GM18507 (cell line): ENCODE measurements at places on chromosomes 5 and 9.

DNA sequence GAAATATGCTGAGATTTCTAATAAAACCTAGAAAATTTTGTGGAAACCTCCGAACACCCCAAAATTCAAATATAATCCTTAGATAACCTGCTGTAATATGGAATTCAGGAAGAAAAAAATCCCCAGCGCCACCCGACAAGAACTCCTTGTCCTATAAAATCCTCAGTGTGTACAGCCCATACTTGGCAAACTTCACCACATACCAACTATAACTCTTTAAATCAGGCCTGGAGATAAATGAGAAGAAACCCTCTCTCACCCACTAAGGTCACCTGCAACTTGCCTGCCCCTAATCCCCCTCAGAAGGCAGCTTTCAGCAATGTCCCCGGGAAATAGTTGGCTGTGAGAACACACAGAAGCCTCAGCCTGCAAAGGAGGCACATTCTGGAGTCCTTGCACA lies 90.5 kb downstream of the SH3TC2 start:
- no peak for DNase-seq

GRCh38 chr5:352639-353611 lies 31.4 kb downstream of the AHRR start:
- DNase-seq: no peak

DNA sequence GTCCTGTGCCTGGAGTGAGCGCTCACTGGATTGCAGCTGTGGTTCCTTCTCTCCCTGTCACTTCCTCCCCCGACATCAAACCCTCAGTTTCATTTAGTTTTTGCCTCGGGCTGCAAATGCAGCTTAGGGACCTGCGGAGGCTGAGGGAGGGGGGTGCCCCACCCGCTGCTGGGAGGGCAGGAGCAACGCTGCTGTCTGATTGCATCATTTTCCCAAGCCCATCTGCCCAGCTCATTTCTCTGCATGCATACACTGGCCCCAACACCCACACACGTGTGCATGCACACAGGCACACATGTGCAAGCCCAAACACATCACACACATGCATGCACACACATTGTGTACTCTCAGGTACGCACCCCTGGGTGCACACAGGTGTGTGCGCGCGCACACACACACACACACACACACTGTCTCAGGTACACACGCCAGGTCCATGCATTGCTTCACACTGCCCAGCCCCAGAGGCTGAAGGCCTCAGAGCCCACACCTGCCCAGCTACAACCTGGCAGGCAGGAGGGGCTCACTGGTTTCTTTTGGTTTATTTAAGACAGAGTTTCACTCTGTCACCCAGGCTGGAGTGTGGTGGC lies 3.4 kb downstream of the ASS1 start:
- DNase-seq: no peak

GRCh38 chr9:129610213-129610472 lies 10.8 kb downstream of the C9orf50 start:
- no peak for DNase-seq

DNA sequence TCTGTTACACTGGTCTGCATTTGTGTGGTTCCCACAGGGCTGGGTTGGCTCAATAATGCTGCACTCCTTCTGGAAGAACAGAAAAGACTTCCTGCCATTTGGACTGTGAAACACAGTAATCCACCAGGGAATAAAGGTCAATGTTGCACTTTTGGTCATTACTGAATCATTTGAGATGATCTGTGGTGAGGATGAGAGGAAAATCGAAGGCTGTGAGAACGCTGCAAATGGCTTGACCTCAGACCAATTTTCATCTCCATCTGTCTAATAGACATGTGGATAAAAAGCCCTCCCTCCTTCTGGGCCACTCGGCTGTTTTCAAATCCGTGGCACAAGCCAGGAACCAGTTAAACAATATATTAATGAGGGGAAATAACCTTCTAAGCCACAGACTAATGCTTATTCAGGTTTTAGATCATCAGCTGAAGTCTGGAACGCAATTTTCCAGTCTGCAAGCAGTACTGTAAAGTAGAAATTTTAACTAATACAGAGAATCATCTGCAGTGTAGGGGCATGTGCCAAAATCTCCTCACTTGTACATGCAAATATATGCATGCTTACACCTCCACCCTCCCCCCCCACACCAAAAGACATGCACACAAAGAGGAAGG lies 20.2 kb downstream of the TLE1 start:
- DNase-seq: no peak

GRCh38 chr9:94181408-94182181 lies 77.5 kb upstream of the ZNF169 start:
- DNase-seq: no peak

DNA sequence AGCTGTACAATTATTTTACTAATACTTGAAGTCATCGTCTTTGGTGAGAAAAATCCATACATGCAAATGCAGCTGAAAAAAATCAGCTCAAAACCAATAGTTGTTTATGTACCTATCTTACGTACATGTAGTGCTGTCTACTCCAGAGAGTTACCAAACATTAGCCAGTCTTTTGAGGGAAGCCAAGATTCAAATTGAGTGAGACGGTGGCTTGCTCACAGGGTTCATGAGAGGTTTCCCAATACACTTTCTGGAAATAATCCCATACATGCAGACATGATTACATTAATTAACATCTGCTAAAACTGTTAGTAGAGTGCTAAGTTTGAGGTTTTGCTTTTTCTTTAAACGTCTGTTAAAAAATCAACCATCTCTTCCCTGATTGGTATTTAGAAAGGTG lies 2.3 kb downstream of the C9orf72 start:
- no peak for DNase-seq

DNA sequence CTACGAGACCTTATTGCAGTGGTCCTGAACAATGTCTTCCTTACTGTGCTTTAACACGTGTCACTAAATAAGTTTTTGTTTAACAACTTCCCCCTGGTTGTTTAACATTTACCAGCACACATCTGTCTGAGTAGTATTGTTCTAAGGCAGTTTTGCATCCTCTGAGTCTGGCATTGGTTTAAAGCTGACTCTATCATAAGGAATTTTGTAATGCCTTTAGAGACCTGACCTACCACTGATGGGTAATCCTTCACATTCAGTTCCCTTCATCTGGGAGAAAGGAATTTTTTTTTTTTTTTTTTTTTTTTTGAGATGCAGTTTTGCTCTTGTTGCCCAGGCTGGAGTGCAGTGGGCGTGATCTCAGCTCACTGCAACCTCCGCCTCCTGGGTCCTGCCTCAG lies 20.0 kb upstream of the PCAT7 start:
- DNase-seq: no peak

- DNase-seq: no peak
Observed at GRCh38 chr9:136352682-136353081, 10.9 kb downstream of the DNLZ start.

DNA sequence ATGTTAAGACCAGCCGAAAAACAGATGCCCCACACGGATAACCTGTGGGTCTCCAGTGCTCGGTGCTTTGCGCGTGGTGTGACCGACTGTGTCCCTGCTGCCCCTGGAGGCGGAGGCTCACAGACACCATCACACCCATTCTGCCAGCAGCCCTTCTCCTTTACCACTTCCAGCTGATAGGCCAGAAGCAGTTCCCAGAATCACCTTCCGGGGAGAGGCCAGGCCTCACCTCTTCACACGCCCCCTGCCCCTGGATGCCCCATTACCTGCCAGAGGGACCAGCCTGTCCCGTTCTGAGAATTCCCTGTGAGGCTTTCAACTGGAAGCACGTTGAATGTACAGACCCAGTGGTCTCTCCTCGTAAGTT lies 21.6 kb upstream of the LRRC14B start:
- no peak for DNase-seq

GRCh38 chr5:155460501-155460931 lies 447.0 kb downstream of the KIF4B start:
- no peak for DNase-seq

- no peak for DNase-seq
Observed at GRCh38 chr9:110389148-110389750, 51.6 kb upstream of the TXNDC8 start.

- DNase-seq: no peak
Observed at GRCh38 chr5:432928-433791, 9.8 kb upstream of the EXOC3 start.
